D341Med (cell line): ENCODE measurements at places on chromosomes 2 and 18.

DNA sequence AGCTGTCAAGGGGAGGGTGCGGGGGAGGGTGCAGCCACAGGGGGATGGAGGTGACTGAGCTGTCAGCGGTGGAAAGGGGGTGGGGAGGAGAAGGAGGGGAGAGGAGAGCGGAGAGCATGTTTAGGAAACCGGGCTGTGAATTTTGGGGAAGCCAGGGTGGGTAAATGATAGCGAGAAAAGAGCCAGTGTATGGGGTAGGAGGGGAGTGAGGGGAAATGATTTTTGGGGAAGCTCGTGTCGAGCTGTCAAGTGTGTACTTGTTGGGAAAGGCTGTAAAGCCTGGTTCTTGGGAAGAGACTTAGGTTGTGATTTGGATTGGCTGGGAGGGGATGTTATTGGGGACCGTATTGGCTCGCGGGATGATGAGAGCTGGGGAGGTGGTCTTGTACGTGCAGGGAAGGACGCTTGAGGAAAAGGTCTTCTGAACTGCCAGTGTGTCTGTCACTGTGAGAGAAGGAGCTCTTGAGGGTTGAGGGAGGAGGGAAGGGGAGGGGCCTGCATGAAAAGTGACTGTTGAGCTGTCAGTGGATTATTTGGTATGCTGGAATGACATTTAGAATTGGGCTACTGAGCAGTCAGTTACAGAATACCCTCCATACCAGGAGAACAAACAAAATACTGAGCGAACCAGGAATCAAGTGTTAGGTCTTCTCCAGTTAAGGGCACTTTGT lies 1.0 kb downstream of the UBR3 start:
- DNase-seq, result peak; percentile 48

GRCh38 chr2:43033016-43033270 lies 193.5 kb downstream of the ZFP36L2 start:
- no peak for DNase-seq

DNA sequence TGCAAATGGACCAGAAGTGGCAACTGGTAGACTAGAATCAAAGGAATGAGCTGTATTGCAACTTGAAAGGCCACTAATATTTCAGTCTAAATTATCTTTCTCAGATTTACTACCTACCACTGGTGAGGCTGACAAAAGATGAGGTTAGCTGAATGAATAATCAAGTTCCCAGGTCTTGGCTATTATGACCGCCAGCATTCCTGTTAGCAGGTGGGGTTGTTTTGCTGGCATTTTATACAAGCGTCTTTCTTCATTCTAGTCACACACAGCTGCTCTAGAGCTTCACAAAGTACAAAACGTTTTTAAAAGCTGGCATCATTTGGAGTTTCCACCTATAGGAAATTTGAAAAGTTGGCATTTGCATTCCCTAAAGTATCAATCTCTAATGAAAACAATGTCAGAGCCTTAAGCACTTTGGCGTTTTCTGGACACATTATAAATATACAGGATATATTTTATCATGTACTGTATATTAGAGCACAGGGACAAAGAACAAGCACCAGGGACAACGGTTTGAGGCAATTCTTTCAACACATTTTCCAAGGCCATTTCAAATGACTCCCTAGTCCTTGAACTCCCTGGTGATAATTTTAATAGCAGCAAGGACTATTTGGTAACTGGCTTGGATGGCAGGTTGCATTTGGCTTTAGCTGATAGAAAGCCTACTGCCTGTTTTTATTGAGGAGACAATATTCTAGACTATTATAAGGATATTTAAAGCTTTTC lies 410.2 kb upstream of the CHST9 start:
- no peak for DNase-seq

DNA sequence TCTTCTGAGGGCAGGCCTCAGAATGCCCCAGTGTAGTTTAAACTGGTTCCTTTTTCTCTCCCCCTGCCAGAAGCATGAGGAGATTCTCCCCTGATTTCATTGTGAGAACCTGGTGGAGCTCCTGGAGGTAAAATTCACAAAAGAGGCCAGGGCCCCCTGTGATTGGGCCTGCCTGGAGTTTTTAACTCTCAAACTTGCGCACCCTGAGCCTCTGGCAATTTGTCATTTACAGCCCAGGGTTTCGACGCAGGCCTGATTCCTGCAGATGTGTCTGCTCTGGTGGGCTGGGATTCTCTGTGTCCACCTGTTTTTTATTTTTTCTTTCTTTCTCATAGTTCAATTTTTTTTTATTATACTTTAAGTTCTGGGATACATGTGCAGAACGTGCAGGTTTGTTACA lies 157.9 kb downstream of the ASB1 start:
- peak; percentile 3 for DNase-seq

GRCh38 chr2:215685238-215685990 lies 249.5 kb upstream of the FN1 start:
- DNase-seq, result no peak
